C1 segment of cervical spinal cord (tissue), 14 donors: ENCODE measurements at places on chromosomes 12 and 14.

GRCh38 chr14:104561124-104561557 is 18.4 kb upstream of the C14orf180 start:
- DNase-seq, result no peak

DNA sequence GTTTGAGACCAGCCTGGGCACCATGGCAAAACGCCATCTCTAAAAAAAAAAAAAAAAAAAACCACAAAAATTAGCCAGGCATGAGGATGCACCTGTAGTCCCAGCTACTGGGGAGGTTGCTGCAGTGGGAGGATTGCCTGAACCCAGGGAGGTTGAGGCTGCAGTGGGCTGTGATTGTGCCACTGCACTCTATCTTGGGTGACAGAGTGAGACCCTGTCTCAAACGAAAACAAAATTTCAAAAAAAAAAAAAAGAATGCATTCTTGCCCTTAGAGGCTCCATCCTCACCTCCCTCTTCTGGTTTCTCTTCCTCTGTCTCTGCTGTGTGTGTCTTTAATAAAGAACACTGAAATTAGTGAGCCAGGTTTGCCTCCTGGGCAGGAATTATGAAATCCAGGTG is 107.8 kb downstream of the VCPKMT start:
- DNase-seq, result no peak

DNA sequence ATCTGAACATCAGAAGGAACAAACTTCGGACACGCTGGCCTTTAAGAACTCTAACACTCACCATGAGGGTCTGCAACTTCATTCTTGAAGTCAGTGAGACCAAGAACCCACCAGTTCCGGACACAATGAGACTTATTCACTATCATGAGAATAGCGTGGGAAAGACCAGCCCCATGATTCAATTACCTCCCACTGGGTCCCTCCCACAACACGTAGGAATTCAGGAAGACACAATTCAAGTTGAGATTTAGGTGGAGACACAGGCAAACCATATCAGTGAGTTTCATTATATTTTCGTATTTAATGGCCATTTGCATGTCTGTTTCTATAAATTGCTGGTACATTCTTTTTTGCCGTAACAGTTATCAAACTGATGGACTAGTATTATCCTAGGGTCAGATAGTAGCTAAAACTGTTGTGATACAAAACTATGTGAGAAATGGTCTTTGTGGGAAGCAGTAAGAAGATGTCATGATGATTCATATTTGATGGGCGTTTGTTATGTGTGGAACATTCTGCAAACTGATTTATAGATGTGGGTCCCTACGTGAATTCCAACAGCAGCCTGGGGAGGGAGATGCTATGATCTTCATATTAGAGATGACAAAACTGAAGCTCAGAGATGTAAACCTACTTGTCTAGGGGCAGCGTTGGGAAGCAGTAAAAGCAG is 282.4 kb upstream of the TMEM132C start:
- no peak for DNase-seq

DNA sequence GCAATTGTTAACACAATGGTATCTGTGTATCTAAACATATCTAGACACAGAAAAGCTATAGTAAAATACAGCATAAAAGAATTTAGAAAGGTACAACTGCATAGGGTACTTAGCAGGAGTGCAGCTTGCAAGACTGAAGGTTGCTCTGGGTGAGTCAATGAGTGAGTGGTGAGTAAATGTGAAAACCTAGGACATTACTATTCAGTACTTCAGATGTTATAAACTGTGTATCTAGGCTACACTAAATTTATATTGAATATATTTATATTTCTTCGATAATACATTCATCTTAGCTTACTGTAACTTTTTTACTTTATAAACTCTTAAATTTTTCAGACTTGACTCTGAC is 409.0 kb upstream of the DCN start:
- no peak for DNase-seq

DNA sequence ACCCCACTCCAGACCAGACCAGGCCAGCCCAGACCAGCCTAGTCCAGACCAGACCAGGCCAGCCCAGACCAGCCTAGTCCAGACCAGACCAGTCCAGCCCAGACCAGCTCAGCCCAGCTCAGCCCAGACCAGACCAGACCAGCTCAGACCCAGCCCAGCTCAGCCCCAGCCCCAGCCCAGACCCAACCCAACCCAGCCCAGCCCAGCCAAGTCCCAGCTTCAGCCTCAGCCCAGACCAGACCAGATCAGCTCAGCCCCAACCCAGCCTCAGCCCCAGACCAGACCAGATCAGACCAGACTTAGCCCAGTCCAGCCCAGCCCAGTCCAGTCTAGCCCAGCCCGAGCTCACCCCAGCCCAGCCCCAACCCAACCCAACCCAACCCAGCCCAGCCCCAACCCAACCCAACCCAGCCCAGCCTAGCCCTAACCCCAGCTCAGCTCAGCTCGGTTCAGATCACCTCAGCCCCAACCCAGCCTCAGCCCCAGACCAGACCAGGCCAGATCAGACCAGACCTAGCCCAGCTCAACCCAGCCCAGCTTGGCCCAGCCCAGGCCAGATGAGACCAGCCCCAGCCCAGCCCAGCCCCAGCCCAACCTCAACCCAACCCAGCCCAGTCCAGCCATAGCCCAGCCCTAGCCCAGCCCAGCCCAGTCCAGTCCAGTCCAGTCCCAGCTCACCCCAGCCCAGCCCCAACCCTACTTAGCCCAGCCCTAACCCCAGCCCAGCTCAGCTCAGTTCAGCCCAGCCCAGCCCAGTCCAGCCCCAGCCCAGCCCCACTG is 204.7 kb downstream of the BCL11B start:
- no peak for DNase-seq

GRCh38 chr12:31876568-31877424 is 82.4 kb upstream of the RESF1 start:
- no peak for DNase-seq

DNA sequence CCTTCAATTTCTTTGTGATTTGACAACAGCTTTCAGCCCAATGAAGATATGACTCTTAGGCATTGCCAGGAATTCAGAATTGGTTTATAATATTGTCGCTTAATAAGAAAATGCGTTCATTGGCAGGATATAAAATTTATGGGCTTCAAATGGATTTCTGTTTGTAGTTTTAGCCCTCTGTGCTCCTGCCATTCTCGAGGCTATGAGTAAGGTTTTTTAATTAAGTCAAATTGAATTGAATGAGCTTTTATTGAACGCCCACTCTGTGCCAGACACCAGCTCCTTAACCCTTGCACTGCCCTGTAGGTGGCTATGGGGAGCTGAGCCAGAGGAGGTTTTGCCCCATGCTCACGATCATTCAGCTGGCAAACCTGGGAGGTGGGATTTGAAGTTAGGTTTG is 115.1 kb downstream of the SLC25A47 start:
- DNase-seq, result no peak

DNA sequence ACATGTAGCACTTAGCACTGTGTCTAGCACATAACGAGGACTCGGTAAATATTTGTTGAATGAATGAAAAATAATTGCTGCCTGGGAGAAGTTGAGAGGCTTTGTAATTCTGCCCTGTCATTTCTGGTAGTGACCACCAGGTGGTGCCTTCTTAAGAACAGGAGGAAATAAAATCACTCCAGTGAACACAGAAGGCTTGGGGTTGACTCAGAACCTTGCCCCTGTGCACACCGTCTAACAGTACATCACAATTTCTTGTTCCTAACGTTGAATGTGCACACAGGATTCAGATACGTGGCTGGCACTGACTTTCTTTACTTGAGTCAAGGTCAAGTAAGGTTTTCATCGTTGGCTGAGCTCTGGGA is 91.8 kb downstream of the RGS6 start:
- no peak for DNase-seq

DNA sequence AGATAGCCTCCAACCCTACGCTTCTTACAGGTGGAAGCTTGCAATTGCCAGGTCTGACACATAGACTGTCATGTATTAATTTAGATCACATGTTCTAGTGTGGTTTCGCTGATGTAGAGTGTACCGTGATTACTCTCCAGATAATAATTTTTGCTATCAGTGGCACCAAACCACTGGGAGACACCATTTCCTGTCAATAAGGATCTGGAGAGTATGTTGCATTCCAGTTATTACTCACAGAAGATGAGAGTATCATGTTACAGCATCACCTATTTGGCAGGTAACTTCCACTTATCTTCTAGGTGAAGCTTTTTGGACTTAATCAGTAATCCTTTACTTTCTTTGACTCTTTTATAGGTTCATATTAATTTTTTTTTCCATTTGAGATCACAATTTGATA is 147.2 kb downstream of the HELB start:
- no peak for DNase-seq

DNA sequence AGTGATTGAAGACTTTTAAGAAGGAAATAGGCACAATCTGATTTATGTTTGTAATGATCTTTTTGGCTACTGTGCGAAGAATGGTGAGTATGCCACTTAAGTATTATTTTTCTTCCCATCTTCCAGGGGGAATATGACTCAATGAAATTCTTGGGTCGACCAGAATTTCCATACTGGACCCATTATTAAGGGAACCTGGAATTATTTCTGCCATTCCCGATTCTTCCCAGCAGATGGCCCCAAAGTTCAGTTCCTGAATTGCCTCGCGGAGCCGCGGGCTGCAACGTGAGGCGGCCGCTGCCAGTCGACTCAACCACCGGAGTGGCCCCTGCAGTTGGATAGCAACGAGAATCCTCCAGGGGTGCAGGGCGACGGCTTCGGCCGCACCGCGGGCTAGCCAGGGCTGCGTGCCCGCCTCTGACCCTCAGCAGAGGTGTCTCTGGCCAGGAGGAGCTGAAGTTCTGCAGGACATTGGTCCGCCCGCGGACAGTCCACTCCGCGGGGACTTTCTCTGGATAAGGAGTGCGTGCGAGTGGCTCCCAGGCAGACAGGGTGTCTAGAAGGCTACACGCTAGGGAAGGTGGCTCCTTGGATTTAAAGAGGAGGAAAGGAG is 628 bp upstream of the TSHR start:
- peak; percentile 24 for DNase-seq

- DNase-seq, result no peak
These were observed 262.9 kb downstream of the TMEM117 start for GRCh38 chr12:44098786-44099185.

DNA sequence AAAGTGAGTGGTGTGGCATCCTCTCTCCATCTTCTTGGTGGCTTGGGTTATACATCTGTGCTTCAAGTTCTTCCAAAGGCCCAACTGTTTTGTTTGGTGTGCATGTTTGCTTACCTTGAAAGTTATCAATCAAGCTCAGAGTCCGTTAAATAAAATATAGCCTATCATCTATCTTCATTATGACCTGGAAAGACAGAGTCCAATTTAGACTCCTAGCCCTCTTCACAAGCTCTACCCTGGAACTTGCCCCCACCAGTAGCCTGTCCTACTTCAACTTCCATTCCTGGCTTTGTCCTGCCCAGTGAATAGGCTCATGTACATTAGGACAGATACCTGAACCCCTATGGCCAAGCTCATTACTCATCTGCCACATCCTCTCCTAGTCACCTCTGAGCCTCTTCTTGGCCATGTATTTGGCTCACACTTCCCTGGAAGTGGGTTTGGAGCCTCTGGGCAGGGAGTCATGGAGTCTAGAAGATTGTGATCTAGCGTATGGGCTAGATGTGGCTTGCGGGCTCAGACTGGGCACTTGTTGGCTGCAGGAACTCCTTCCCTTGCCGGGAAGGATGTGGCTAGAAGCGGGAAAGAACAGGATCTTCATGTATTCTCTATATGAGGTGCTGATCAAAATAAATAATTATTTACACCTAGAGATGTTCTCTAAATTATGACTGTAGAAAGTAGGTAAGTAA is 6.4 kb upstream of the SSTR1 start:
- no peak for DNase-seq

- DNase-seq, result no peak
These were observed 73.5 kb downstream of the LIN7A start for GRCh38 chr12:80864046-80864735.

- DNase-seq, result no peak
These were observed 125.1 kb downstream of the CRADD start for GRCh38 chr12:93802293-93802692.

- DNase-seq, result no peak
These were observed 185.4 kb downstream of the ALG10B start for GRCh38 chr12:38501991-38502390.

DNA sequence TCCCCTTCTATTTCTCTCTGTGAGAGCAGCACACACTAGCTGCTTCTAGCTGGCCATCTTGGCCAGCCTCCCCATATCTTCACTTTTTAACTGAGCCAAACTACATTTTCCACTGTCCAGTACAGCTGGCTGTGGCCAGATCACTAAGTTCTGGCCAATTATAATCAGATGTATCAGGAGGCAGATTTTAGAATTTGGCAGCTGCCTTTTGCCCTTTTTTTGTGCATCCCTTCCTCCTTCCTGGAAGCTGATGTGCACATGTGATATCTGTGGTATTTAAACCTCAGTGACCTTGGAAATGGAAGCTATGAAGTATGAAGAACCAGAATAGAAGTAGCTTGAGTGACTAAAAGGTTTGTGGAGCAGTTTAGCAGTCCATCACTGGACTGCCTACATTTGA is 49.8 kb upstream of the ANO6 start:
- no peak for DNase-seq

DNA sequence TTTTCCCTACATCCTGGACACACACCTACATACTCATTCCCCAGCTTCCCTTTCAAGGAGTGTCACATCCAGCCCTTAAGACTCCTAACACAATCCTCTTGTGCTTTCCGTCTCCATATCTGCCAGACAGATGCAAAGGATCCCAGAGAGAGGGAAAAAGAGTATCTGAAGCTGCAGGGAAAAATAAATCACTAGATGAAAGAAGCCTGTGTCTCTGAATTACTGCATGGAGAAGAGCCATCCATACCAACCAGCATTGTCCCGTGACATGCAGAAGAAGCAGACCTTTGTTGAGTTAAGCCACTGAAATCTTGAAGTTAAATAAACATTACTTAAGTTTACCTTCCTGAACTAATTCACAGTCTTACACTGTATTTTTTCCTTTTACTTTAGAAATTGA is 54.6 kb downstream of the GTF2A1 start:
- DNase-seq, result no peak

DNA sequence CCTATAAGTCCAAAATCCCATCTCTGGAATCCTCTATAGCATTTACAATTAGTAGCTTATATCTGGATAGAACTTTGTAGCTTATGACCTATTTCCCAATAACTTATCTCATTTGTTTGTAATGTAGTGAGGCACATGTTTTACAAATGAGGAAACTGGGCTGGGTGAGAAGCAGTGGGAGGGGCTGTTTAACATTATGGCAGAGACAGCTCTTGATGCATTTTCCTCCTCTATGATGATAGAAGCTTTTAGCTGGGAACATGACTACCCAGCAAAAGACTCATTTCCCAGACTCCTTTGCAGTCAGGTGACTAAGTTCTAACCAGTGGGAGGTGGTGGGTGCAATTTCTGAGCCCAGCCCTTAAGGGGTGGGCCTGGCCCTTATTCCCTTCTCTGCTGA is 179.7 kb downstream of the TTC8 start:
- no peak for DNase-seq
